ENCODE measurements at places on chromosomes 3 and 15.

DNA sequence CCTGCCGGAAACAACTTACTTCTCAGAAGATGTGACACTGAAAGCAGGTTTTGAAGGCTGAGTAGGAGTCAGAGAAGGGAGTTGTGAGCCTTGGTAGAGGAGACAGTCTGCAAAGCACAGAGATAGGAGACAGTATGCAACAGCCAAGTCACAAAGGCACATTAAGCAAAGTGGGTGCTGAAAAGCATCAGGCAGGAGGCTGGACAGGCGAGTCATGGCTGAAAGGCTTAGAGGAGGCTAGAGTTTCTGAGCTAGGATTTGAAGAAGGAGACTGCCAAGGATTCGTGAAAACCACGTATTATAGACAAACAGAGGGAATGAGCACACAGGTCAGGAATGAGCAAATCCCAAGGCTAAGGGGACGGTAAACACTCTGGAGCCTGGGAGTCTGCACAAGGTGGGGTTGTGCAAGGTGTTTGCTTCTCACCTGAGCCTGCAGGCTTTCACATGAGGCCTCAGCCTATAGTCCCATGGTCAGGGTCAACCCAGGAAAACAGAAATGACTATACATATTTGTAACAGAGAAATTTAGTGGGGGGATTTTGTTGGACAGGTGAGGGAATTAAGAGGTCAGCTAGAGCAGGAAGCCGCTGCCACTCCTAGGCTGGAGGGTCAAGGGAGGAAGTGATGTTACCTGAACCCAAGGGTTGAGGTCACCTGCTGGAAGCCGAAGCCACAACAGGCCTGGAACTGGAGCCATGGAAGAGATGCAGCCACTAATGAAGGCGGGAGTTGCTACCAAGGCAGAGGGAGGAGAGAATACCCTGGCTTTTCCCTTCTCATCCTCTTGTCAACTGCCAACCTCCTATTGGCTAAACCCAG lies 23.1 kb upstream of the TRIM71 start:
- no peak for DNase-seq

DNA sequence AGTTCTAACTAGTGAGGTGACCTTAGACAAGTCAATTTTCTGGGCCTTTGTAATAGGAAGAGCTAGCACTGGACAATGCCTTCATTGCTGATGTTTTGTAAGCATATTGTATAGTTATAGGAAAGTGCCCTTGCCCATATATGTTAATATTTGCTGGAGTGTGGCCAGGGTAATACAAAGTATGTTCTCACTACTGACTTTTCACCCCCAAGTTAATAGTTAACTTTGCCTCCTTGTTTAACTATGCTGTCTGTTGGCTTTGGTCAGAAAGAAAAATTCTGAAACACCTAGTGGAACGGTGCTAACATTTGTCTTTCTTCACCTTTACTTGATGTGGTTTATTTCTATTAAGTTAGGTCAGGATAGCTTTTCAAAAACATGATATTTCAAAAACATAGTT lies 287.4 kb upstream of the CTNNB1 start:
- no peak for DNase-seq

DNA sequence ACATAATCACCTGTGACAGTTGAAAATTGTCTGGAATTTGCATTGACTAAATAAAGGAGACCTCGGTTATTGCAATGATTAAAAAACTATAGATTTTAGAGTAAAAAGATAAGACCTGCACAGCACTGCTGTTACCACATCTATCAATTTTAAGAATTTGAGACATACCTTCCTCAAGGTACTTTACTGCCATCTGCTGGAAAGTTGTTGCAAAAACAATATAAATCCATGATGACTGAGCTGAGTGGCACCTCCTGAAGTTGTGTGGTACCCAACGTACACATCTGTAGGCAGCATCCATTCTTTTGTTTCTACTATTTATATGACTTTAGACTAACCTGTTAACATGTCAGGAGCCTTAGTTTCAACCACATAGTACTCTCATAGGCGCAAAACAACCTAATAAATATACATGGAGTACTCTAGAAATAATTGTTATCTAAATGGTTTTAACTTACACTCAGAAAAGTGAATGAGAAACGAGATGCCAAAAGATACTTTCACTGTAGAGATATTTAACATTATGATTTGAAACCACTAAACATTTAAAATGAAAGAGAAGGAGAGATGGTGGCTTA lies 106.7 kb downstream of the GHSR start:
- DNase-seq: peak; percentile 72

DNA sequence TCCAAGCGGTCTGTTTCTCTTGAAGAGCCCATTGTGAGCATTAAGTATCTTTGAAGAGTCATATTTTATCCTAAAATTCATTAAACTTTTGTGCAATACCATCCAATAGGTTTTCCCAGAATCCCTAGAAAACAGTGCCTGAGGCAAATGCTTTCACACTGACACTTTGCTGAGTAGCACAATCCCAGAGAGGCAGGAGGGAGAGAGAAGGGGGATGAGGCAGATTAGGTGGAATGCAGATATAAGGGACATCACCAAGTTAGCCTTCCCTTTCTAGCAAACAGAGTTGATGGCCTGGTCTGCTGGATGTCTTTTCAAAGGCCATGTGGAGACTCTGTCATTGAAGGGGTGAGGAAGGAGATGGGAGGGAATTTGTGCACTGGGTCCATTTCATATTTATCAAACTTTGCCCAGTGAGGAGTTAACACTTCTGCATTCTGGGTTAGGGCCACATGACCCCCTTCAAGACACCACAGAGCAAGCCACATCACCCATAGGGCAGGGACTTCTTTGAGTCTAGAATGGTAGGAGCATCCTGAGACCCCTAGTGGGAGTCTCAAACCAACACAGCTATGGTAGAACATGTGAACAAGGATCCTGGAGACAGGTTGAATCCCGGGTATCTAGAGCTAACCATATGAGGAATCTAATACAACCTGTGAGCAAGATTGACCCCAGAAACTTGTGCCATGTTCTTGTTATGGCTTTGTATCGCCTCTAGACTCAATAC lies 32.0 kb upstream of the SEMA6D start:
- no peak for DNase-seq

DNA sequence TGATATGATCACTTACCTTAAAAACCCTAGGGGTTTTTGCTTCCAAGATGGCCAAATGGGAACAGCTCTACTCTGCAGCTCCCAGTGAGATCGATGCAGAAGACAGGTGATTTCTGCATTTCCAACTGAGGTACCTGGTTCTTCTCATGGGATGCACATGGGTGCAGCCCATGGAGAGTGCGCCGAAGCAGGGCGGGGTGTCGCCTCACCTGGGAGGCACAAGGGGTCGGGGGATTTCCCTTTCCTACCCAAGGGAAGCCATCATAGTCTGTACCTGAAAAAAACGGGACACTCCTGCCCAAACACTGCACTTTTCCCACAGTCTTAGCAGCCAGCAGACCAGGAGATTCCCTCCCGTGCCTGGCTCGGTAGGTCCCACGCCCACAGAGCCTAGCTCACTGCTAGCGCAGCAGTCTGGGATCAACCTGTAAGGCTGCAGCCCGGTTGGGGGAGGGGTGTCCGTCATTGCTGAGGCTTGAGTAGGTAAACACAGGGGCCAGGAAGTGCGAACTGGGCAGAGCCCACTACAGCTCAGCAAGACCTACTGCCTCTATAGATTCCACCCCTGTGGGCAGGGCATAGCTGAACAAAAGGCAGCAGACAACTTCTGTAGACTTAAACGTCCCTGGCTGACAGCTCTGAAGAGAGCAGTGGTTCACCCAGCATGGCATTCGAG lies 78.6 kb downstream of the CTNNB1 start:
- no peak for DNase-seq

GRCh38 chr3:54121414-54122323 lies 683 bp upstream of the CACNA2D3 start:
- DNase-seq: peak; percentile 22

GRCh38 chr3:43024181-43024885 lies 45.2 kb downstream of the GASK1A start:
- DNase-seq: no peak

DNA sequence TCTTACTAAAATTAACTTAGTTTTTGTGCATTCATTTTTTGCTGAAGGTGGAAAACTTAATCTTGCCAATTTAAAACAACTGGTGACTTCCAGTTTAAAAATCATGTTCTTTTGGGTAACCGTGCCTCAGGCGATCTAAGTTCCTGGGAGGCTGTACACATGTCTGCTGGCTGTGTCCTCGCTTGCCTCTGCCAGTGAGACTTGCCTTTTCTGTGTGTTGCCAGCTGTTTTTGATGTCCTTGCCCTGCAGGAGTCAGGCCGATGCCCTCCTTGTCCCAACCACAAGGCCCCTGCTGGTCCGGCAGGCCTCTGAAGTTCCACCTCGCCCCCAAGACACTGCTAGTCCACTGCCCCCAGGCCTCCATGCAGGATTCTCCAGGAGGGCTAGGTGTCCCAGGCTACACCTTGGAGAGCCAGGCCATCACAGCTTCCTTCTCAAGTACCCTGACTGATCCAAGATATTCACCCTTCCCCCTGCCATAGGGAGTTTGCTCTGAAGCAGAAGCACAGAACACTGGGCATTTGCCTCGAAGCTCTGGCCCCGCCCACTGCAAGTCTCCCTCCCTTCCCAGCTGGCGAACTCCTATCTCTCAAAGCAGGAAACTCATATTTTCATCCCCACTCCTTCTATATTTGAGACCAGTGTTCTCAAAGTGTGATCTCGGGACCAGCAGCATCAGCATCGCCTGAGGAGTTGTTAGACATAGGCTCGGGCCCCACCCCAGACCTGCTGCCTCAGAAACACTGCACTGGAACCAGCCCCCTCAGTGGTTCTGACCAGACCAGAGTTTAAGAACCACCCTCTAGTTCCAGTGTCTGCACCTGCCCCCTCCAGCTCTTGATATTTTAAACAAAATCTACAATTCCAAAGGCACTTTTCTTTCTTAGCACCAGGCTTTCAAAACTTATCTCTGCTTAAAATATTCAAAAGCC lies 185.8 kb upstream of the UBE2E1 start:
- DNase-seq: peak; percentile 59

GRCh38 chr3:57877116-57877515 lies 121.0 kb downstream of the SLMAP start:
- DNase-seq: peak; percentile 63

DNA sequence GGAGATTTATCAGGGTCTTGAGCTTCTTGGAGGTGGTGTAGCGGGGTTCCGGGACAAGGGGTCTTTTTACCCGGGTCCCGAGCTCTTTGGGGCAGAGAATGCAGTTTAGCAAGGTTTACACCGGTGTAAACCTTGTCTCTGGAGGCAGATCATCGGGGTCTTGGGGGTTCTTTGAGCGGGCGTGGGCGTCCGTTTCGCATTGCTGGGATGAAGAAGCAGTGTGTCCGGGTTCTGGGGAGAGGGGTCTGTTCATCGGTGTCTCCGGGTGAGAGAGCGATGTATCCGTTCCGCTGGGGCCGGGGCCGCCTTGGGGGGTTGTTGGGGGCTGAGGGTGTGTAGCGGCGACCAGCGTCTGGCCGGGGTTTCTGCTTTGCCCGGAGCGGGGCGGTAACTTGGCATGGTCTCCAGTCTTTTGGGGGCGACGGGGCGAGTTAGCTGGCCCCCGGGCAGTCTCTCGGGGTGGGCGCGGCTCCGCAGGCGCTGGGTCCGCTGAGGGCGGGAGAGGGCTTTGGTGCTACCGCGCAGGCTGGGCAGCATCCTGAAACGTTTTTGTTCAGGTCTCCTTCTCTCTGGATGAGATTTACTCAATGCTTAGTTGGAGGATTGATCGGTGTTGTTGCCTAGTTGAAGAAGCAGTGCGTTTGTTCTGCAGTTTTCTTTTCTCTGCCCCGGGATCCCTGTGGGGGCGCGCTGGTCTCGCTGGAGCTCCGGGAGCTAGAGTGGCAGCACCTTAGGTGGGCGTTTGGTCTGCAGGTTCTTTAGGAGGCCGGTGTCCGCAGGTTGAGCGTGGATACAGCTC lies 843 bp downstream of the GLCE start:
- peak; percentile 45 for DNase-seq

GRCh38 chr15:79657722-79658121 lies 225.6 kb downstream of the MINAR1 start:
- no peak for DNase-seq

- no peak for DNase-seq
Measured at GRCh38 chr3:111763001-111763471, 96.0 kb upstream of the PHLDB2 start.

GRCh38 chr3:11847607-11848006 lies 922 bp upstream of the TAMM41 start:
- DNase-seq: no peak

DNA sequence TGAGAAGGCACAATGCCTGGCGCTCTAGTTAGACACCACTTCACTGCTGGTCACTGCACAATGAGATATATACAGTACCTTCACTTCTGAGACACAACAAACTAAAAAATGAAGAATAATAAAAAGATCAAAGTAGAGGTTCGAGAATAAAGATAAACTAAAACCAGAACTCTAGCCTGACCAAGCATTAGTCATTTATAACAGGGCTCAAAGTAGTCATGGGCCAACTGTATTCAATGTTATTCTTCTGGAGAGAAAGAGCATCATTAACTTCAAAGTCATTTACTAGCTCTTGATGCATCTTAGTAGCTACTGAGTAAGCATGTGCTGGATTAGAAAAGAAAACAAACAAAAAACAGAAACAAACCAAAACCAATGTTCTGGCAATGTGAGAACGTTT lies 145.2 kb downstream of the SSR3 start:
- DNase-seq: peak; percentile 13

DNA sequence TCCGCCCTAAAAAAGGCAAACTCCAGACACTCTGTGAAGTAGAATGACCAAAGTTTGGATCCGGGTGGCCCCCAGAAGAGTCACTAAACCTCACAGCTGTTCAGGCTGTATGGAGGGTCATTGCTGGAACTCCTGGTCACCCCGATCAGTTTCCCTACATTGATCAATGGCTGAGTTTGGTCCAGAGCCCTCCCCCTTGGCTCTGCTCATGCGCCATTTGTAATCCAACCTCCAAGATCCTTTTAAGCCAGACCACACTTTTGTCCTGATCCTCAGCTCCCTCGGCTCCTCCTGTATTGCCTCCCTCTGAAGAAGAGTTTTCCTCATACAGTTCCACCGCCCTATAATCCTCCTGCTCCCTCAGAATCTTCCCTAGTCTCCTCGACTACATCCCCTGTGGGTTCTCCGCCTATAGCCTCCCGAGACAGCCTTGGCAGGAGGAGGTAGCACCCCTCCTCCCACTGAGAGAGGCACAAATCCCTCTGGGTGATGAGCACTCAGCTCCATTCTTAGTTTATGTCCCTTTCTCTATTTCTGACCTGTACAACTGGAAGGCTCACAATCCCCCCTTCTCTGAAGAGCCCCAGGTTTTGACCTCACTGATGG lies 42.2 kb downstream of the ZBTB11 start:
- DNase-seq: no peak

DNA sequence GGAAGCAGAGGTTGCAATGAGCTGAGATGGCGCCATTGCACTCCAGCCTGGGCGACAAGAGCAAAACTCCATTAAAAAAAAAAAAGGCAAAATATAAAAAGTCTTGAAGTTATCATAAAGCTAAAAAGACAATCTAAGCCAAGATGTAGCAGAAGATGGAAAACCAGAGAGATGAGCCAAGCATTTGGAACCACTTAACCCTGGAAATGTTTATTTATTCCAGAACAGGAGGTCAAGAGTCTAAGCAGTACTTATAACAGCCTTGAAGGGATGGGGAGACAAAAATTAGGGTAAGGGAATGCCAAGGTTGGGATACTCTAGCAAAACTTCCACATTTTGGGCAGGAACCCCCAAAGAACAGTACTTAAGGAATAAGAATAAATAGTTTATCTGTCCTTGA lies 30.1 kb downstream of the FAIM start:
- no peak for DNase-seq

Measured in cardiac fibroblast (primary cell).